Fibroblast of pulmonary artery (primary cell): ENCODE measurements at places on chromosomes 5 and 9.

GRCh38 chr9:76571743-76572146, 112.8 kb downstream of the GCNT1 start:
- peak; percentile 11 for DNase-seq

DNA sequence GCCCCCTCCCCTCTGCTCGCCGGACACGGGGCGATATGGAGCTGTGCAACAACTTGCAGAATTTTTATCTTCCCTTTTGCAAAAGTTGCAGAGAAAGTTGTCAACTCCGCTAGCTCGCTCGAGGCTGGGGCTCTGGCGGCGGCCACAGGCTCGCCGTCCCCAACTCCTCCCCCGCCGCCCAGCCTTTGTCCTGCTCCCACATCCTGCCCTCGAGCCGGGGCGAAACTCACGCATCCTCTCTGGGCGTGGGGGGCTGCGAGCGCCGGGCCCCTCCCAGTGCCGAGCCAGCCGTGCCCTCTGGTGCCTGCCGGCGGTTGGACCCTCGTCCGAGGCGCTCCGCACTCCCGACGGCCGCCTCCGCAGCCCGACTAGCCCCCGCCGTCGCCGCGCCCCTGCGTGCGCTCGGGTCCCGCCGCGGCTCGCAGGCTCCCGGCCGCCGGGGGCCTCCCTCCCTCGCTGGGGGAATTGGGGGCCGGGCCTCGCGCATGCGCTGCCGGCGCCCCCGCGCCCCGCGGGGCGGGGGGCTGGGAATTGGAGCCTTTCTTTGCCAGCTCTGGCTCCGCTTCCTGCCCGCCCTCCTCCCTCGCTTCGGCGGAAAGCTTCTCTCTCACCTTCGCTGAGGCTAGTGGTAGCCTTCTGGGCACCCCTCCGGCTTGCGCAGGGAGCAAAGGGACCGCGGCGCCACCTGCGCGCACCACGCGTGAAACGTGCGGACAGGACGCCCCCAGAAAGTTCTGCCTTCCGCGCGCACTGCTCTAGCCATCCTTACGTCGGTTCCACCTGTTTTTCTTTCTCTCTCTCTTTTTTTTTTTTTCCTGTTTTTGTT, at the start of gene CCNJL:
CCNJL (minus strand) TSS at position 431 of the 826 bp plus-strand sequence. CDS start 641 bp downstream, outside the sequence.
- DNase-seq = peak; percentile 43

DNA sequence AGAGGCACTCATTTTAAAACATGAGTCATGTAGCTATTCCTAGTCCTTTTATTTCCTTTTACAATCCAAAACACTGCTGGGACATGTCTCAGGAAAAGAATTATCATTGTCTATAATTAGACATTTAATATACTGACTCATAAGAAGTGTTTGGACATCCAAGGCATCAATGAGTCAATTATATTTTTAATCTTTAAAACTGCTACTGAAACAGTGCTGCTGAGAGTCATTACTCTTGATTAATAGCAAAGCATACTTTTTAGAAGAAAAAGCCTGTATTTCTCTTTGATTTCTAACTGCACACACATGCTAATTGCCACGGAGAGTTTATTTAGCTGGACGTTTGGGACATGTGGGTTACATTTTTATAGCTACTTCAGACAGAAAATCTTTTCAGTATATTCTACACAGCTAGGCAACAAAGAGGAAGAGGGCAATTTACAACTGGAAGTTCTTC, 1249.0 kb upstream of the CDH18 start:
- peak; percentile 53 for DNase-seq

DNA sequence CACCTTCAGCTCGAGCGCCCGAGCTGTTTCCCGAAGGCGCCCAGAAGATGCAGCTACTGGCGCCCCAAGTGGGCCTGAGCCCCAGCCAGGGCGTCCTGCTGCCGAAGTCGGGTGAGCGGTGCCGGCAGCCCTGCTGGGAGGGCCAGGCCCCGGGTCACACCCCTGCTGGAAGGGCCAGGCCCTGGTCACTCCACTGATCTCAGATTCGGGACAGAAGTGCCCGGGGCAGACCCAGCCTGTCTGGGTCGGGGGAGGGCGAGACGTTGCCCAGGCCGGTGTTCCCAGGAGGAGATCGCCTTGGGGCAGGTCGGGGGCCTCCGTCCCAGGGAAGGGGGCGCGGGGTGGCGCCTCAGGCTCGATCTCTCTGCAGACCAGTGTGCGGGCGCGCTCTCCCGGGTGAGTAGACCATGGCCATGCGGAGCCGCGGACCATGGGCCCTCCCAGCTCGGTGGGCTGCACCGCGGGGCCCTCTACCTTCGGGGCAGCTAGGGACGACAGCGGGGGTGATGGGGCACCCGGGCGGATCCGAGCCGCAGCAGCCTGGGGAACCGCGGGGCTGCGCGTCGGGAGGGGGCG, 2.3 kb downstream of the LCNL1 start:
- DNase-seq = no peak

GRCh38 chr5:82418608-82418950, 140.4 kb upstream of the RPS23 start:
- no peak for DNase-seq

GRCh38 chr5:72848474-72849428, 32.3 kb downstream of the TNPO1 start:
- peak; percentile 46 for DNase-seq

GRCh38 chr9:30235564-30235963, 2148.9 kb upstream of the ACO1 start:
- DNase-seq = no peak
